ENCODE measurements at places on chromosomes 2 and 18.

- DNase-seq: no peak
Observed at GRCh38 chr2:148552675-148553331, 91.7 kb upstream of the EPC2 start.

- no peak for DNase-seq
Observed at GRCh38 chr2:152134488-152135280, 35.8 kb upstream of the CACNB4 start.

DNA sequence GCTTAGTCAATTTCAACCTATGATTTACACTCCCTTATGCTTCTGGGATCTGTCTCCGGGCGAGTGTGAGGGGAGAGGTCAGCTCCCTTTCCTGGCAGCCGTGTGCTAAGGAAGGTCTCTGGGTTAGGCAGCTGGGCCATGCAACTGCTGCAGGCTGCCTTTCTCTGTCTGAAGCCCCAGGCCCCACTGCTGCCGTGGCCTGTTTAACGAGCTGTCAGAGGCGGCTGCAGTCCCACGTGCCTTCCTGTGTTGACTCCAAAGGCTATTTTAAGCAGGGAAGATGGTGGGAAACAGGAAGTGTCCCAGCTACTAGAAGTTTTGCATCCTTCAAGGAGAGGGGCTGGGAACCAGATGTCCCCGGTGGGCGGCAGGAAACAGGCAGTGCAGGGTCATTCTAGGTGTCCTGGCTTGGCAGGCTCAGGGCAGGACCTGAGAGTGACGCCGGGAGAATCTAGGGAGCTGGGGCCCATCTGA, 186.4 kb downstream of the TNS1 start:
- no peak for DNase-seq

DNA sequence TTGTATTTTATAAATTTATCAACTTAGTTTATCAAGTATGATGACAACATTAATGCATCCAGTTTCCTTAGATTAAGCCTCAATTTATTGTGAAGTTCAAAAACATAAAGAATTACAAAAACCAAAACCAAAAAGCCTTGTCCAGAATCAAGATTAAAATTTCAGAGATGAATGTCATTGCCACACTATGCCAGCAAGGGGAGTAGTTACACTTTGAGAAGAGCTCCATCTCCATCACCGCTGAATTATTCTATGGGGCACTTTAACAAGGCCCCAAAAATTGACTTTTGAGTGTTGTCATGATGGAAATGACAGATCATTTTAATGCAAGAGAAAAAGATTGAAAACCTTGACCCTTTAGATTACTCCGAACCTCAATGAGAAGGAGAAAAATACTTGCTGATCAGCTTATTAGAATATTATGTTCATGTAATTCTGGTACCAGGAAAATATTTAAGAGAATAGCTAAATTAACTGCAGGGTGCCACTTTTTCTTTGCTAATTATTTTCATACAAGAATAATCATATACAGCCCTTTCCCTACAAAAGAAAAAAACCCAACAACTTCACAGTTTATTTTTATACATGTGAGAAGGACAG, 152.5 kb upstream of the AQP4 start:
- DNase-seq: no peak

DNA sequence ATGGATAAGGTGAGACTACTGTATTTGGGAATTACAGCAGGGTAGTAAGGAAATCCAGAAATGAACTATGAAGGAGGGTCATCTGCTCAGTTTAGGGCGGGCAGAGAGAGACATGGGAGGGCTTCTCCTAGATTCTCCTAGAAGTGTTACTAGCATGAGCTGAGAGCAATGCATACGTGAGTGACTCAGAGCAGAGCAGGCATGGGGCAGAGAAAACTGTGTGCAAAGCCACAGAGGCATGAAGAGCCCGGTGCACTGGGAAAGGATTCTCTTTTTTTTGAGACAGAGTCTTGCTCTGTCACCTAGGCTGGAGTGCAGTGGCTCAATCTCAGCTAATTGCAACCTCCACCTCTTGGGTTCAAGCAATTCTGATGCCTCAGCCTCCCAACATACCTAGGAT, 116.2 kb downstream of the SOCS6 start:
- DNase-seq: no peak

DNA sequence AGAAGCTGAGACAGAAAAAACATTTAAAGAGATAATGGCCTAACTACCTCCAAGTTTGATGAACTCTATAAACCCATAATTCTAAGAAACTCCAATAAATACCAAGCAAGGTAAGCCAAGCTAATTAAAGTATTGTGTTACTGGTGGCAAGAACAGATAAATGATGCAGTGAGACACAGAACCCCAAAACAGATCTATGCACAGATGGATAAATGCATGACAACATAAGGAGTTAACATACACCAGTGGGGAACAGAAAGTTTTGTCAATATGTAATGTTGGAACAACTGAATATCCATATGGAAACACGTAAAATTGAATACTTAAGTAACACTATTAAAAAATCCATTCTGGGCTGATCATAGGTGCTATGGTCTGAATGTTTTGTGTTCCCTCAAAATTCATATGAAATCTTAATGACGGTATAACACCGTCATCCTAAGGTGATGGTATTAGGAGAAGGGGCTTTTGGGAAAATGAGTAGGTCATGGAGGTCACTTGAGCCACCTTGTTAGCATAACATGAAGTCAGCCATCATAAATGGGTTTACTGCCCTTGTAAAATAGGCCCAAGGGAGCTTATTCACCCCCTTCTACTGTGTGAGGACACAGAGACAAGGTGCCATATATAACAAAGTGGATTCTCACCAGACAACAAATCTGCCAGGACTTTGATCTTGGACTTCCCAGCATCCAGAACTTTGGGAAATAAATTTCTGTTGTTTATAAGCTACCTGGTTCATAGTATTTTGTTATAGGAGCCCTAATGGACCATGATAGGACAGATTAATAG, 86.3 kb downstream of the SLC66A3 start:
- no peak for DNase-seq

GRCh38 chr2:112141626-112142007, 3.4 kb downstream of the FBLN7 start:
- DNase-seq: no peak

- DNase-seq: no peak
Observed at GRCh38 chr2:190582736-190583506, 48.4 kb upstream of the NEMP2 start.

DNA sequence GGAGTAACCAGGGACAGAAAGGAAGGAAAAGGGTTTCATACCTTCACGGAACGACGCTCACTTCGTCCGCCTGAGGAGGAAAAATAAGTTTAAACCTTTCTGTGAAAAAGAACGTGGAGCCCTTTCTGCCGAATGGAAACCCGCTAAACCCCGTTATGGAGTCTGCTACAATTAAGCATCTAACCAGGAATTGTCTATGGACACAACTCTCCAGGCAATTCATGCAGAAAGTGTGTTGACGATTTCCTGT, 528 bp upstream of the PPP4R3B start:
- DNase-seq: no peak
